ENCODE measurements at places on chromosomes 7 and 10.

- no peak for DNase-seq
These were observed 7.3 kb downstream of the ZCCHC24 start for GRCh38 chr10:79438021-79438698.

- no peak for DNase-seq
These were observed 116.2 kb downstream of the CAMK1D start for GRCh38 chr10:12465385-12466136.

DNA sequence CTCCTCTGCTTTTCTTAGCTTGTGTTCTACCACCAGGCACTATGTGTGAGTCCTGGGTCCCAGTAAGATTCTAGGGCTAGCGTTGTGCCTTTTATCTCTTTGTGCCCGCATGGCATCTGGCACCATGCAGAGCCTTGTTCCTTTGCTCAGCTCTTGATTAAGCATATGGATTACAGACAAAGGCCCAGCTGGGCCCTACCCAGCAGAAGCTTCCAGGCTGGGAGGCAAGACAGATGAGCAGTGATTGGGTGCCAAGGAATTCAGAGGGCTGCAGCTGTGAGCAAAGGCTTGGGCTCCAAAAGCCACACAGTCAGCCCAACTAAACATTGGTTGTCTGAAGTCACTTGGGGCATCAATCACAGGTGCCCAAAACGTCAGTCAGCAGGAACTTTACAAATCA lies 2.0 kb downstream of the ACSM6 start:
- no peak for DNase-seq

DNA sequence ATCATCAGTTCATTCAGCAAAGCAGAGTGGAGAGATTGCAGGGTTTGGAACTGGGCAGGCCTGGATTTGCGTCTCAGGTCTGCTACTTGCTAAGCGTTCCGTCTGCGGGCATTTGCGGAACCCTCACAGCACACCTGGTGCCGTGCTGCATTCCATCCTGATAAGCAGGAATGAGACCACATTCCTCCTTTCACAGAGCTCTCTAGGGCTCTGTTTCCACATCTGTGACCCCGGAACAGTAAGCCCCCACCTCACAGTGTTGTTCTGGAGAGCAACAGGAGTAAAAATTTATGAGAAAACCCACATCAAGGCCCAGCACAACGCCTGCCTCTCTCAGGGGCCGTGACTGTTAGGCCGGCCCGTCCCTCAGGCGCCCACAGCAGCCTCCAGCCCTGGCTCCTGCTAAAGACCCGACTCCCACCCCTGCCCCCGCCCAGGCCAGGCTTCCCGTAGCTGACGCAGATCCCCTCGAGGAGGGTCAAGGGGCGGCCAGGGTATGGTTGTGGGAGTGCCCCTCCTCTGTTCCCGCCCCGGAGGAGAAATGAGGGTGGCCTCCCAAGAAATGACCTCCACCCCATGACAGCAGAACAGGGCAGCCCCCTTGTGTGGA lies 128.9 kb downstream of the RGS10 start:
- DNase-seq: no peak

DNA sequence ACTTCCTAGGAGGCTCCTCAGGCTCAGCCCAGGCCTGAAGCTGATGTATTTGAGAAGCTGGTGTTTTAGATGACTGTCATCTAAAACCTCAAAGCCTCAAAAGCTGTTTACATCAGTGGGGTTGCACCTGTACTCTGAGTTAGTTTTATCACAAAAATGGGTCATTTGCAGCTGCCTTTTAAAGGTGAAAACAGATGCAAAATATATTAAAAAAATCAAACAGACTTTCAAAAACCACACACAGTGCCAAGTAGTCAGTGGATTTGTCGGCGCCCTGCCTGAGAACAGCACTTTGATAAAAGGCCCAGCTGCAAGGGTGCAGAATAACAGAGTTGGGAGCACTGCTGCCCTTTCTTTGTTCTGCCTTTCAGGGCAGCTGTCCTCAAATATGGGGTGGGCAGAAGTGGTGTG lies 103.0 kb downstream of the VOPP1 start:
- DNase-seq: no peak

DNA sequence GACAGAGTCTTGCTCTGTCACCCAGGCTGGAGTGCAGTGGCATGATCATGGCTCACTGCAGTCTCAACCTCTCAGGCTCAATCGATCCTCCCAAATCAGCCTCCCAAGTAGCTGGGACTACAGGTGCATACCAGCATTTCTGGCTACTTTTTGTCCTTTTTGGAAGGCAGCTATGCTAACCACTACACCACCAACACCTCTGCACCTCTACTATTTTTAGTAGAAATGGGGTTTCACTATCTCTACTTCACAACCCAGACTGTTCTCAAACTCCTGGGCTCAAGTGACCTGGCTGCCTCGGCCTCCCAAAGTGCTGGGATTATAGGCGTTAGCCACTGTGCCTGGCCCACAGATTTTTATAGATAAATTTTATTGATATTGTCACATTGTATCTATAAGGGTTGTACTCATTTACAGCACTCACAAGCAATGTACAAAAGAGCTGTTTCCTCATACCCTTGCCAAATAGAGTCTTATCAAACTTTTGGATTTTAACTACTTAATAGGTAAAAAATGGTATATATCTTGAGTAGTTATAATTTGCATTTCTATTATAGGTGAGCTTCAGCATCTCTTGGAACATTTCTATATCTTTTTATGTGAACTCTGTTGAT lies 23.7 kb downstream of the PRR15 start:
- DNase-seq: no peak

DNA sequence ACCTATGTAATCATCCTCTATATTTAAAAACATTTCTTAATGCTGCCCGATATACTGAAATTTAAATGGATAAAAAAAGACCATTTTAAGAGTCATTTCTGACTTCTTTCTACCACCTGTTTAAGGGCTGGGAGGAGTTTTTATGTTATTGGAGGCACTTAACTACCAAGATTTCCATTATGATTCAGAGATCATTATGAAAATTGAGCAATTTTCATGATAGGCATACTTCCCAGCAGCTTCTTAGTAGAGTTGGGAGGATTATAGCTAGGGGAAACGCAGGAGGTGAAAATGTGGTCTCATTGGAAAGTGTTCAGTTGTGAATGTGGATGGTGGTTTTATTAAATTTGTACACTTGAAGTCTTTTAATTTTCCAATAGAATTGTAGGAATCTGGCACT lies 28.4 kb upstream of the FAM204A start:
- DNase-seq: no peak

DNA sequence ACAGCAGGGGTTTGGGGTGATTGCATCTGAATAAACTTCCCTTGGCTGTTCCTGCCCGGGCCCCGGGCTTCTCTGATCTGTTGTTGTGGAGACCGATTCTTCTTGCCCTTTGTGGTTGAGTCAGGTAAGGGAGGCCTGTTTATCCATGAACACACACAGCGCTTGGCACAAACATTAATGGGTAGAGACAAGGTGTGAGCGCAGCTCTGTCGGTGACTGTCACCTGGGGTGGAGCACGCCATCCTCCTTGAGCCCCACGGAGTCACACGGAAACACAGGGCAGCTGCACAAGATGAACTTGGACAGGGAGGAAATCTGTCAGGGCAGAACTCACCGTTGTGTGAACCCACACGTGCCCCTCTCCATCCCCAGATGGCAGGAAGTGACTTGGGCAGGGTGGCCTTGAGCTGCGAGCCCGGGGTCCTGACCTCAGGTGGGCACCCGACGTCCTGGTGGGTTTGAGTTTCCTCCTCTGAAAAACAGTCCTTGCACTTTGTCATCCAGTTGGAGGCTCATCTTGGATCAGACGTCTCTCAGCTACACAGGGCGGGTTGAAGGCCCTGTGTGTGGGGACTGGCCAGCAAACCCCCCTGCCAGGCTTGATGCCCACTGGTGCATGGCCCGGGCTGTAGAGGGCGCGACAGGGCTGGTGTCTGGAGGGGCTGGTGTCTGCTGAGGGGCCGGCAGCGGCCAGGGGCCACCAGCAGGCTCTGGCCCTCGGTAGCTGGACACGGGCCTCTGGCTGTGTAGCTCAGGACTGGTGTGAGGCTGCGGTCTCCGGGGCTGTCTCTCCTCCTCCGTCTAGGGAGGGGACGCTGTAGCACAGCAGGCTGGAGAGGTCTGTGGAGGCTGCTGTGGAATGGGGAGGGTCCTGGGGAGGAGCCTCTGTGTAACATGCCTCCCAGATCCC lies 24.2 kb upstream of the SHH start:
- DNase-seq: no peak

DNA sequence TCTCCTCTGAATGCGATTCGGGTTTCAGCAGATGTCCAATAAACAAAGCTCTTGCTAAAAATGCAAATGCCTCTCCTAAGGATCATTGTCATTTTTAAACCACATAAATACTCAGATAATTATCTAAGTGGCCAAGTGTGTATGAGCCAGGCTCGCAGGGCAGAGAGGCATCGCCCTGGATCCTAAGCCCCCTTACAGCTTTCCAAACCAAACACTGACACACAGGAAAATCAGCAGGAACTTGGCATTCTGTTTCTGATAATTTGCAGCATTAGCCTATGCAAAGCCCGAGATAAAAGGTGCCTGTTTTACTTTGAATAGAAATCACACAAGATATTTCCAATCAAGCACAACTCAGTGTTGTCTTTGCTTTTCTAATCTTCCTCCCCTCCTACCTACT lies 134.4 kb downstream of the ABCA13 start:
- no peak for DNase-seq

DNA sequence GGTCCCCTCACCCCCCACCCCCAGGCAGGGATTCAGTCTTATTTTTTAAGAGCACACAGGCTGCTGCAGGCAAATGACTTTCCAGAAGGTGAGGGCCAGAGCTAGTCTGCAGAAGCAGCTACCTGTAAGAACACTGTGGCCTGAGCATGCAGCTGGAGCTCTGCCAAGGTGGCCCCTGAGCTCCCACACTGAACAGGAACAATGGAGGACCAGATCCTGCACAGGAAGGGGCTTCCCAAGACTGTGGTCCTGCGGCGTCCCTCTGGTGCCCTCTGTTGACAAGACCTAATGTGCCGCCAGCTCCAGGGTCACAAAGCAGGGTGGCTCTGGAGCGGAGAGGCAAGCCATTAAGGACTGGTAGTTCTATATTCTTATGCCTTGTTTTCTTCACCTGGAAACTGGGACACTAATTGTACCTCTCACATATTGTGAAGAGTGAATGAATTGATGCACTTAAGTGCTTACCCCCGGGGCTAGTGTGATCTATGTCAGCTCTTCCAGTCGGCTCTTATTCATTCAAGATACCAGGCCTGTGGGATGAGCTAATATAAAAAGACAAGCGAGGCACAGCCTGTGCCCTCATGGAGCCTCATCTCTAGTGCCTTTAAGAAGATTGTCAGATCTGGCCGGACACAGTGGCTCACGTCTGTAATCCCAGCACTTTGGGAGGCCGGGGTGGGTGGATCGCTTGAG lies 8.0 kb upstream of the BEND7 start:
- DNase-seq: no peak

- DNase-seq: no peak
These were observed 38.5 kb downstream of the FAM149B1 start for GRCh38 chr10:73206385-73206784.

DNA sequence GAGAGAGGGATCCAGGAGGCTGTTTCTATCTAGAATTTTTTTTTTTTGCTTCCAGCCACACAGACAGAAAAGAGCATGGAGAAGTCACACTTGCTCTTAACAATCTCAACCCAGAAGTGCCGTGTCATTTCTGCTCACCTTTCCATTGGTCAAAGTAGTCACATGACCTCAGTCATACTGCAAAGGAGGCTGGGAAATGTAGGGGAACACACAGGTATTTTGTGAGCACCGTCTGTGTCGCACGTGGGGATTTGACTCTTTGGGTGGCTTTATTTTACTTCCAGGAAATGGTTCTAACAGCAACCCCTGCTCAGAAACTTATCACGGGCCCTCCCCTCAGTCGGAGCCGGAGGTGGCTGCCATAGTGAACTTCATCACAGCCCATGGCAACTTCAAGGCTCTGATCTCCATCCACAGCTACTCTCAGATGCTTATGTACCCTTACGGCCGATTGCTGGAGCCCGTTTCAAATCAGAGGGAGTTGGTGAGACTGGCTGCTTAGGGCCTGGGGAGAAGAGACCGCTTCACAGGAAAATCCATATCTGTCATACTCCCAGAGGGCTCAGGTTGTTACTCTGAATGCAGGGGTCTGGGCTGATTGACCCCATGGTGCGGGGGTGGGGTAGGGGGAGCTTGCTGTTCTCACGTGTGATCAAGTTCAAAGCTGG lies 13.1 kb upstream of the CPA1 start:
- no peak for DNase-seq

DNA sequence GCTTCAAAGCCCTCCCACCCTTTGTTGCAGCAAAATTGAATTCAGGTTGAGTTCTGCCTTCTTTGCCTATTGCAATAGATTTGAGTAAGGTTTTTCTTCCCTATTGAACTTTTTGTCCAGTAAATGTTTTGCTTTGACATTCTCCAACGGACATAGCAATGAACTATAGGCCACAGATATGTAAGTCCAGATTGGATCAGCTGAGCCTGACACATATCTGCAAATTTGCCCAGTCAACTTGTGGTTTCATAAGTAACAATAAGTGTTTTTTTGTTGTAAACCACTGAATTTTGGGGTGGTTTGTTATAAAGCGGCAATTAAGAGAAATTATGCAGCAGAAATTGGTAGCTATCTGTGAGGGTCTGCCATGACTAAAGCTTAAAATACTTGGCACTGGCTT lies 332.1 kb upstream of the SORCS1 start:
- no peak for DNase-seq

GRCh38 chr10:99872367-99873162 lies 90.1 kb downstream of the ABCC2 start:
- DNase-seq: no peak

DNA sequence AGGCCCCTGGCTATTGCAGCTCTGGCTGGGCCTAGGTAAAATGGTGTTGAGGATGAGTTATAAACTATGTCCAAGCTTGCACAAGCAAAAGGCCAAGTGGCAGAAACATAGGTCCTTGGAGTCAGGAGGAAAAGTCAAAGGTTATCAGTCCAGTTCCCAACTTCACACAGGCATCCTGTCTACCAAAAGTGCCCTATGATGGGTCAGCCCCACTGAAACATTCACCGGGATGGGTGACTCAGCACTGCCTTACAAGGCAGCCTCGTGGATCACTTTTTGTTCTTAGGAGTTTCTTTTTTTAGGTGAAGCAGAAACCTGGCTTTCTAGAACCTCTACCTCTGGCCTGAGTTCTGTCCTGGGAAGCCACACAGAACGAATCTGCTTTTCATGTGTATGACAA lies 158.8 kb upstream of the LYZL2 start:
- DNase-seq: no peak

DNA sequence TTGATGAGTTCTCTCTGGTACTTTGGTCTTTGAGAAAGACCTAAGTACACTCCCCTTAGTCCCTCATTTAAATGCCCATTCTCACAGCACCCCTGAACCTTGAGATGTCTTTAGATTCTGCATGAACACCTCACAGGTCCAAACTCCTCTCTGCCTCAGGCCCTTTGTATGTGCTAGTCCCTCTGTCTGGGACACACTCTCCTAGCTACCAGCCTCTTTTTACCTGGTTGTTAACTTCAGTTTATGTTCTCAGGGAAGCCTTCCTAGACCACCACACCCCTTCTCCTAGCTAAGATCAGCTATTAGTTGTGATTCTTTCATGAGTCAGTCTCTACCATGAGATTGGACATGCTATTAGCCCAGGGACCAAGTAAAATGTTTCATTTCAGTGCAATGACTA lies 86.4 kb downstream of the PLCE1 start:
- no peak for DNase-seq

Measured in activated CD4-positive, CD25-positive, alpha-beta regulatory T cell treated with anti-CD3 and anti-CD28 coated beads, Interleukin-2, amount 50 U/mL, for 72 hours (primary cell).